ENCODE measurements at places on chromosomes 1 and 21.

- no peak for DNase-seq
Observed at GRCh38 chr1:162732094-162732493, 58.4 kb upstream of the HSD17B7 start.

- DNase-seq, result no peak
Observed at GRCh38 chr1:43455213-43455889, 1.6 kb upstream of the HYI start.

GRCh38 chr21:29130270-29130969 lies at the start of gene MAP3K7CL:
Gene MAP3K7CL (plus strand): TSS chr21:29130644. CDS start chr21:29133345, 2,701 bp downstream.
- DNase-seq, result peak; percentile 99

DNA sequence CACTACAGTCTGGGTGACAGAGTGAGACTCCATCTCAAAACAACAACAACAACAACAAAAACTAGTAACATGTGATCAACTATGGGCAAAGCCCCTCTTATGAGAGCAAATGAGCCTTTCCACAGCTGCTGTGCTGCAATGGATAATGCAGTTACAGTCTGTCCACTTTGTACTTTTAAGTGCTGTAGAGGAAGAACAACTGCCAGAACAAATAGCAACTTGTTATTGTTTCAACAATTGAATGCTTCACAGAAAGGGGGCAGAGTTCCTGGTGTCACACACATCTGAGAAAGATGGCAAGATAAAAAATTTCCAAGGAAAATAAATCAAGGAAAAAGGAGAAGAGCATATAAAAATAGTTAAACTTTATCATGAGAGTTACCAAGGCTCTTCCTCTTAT lies 243.6 kb upstream of the DMRTA2 start:
- DNase-seq, result no peak

- DNase-seq, result no peak
Observed at GRCh38 chr1:36622741-36623648, 140.3 kb upstream of the CSF3R start.

DNA sequence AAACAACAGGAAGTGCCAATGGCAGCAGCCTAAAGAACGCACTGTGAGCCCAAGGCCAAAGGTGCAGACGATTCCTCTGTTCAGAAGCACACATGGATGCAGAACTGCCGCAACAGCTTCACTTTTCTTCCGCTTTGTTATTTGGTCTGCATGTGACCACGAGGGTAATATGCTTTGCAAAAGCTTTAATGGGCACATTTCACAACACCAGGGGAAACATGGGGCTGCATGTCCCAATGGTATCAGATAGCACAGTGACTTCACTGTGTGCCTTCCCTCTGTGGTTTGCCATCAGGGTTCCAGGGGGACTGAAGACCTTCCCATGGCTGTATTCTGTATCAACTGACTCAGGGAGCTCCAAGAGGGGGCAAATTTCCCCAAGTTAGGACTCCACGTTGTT lies 28.3 kb downstream of the THAP3 start:
- no peak for DNase-seq

GRCh38 chr1:61450872-61451571 lies 273.9 kb downstream of the TM2D1 start:
- no peak for DNase-seq

DNA sequence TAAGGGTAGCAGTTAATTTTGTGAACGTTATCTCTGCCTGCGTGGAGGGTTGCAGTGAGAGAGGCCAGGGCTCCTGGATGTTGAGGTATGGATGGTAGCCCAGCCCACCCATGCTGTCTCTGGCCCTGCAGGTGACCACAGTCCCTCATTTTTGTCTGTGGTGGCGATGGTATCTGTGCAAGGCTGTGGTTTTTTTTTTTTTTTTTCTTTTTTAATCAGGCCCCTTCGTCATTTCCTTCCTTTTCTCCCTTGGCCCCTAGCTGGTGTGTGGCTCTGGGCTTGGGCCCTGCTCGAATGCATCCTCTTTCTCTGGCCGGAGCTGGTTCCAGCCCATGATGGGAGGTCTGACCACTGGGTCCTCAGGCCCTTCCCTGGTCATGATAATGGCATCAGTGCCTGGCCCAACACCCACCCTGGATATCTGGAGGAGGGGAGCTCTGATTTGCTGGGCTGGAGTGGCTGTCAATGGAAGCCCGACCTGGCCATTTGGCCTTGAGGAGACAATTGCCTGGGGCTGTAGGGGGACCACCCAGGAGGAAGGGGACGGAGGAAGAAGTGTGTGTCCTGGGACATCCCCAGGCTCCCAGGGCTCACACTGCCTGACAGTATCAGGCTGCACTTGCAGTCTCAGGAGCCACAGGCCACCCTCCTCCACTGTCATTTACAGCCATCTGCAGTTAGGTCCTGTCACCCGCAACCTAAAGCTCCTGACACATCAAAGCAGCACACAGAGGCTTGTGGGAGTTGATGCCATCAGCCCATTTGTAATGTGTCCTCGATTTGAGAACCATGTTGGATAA lies 8.1 kb upstream of the RNF187 start:
- no peak for DNase-seq

DNA sequence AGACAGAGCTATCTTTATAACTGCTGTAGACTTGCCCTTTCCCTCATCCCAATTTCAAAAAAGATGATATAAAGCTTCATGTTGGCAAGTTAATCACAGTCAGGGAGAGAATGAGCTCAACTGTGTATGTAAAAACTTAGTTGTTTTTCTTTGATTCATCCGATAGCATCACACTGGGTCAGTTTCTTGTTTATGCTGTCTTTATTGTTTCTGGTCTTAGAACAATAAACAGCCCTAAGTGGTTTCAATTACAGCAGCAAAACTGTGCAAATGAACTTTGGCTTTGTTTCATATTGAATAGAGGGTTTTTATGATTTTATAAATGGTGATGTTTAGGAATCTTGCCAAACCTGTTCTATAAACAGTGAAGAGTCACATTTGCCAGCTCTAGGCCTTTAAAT lies 423.8 kb upstream of the CXADR start:
- no peak for DNase-seq

- DNase-seq, result peak; percentile 71
Observed at GRCh38 chr1:43799656-43800635, 92.6 kb downstream of the ST3GAL3 start.

- no peak for DNase-seq
Observed at GRCh38 chr1:2466270-2466665, 9.8 kb upstream of the PLCH2 start.

Data from GM04504 (cell line).